Osteoblast (primary cell): ENCODE measurements at places on chromosomes 6 and 20. TPM values are rescaled to one million over a fixed set of nuclear protein-coding genes. Genes with fewer than 3 reads are reported as not detected.

GRCh38 chr20:51797357-51798025, 4.8 kb downstream of the SALL4 start:
- no peak overlapping the region for H3K27ac ChIP-seq
- no peak overlapping the region for H3K4me3 ChIP-seq
- H3K27me3 ChIP-seq = peaks cover 41% of the 10 kb centered on the region

Gene PLG
- 0.36 TPM in 1 of 2 replicates, not detected in the other for total RNA-seq

- H3K27me3 ChIP-seq = no peaks in the 10 kb centered on the region
- no peak for DNase-seq
- no peaks in the 10 kb centered on the region for H3K4me1 ChIP-seq
- H3K27ac ChIP-seq = no peak overlapping the region
- no peak overlapping the region for H3K4me3 ChIP-seq
Observed at GRCh38 chr6:136318676-136319075, 29.0 kb upstream of the BCLAF1 start.

- peak; percentile 46 for DNase-seq
- peak overlapping the region; percentile 20 for H3K4me3 ChIP-seq
- H3K36me3 ChIP-seq = no peaks in the 10 kb centered on the region
- H3K4me1 ChIP-seq = peaks cover 35% of the 10 kb centered on the region
- peak overlapping the region; percentile 95 for H3K27ac ChIP-seq
- H3K27me3 ChIP-seq = no peaks in the 10 kb centered on the region
Observed at GRCh38 chr6:144266091-144266649, 19.0 kb upstream of the UTRN start.

Gene SYTL3
- total RNA-seq = 1.5 and 2.2 TPM in 2 replicates

- H3K27ac ChIP-seq = no peak overlapping the region
- no peak for DNase-seq
- no peak overlapping the region for H3K4me3 ChIP-seq
- no peaks in the 10 kb centered on the region for H3K27me3 ChIP-seq
- H3K4me1 ChIP-seq = no peaks in the 10 kb centered on the region
Observed at GRCh38 chr6:145727817-145728388, 7.4 kb downstream of the EPM2A start.

DNA sequence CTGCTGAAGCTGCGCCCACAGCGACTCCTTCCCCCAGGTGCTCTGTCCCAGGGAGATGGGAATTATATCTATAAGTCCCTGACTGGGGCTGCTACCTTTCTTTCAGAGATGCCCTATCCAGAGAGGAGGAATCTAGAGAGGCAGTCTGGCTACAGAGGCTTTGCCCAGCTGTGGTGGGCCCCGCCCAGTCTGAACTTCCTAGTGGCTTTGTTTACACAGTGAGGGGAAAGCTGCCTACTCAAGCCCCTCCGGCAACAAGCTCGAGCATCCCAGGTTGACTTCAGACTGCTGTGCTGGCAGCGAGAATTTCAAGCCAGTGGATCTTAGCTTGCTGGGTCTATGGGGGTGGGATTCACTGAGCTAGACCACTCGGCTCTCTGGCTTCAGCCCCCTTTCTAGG, 152.5 kb upstream of the MAP3K7 start:
- H3K27ac ChIP-seq = no peak overlapping the region
- DNase-seq = no peak

- H3K36me3 ChIP-seq = no peaks in the 10 kb centered on the region
- H3K4me1 ChIP-seq = peaks cover 15% of the 10 kb centered on the region
- H3K4me3 ChIP-seq = no peak overlapping the region
Observed at GRCh38 chr6:137944793-137945498, 77.9 kb downstream of the TNFAIP3 start.

GRCh38 chr20:63911176-63911575, 16.2 kb downstream of the DNAJC5 start:
- no peak overlapping the region for H3K4me3 ChIP-seq
- peak; percentile 88 for DNase-seq
- H3K4me1 ChIP-seq = peaks cover 7% of the 10 kb centered on the region
- no peaks in the 10 kb centered on the region for H3K27me3 ChIP-seq
- peaks cover 7% of the 10 kb centered on the region for H3K36me3 ChIP-seq
- peak overlapping the region; percentile 51 for H3K27ac ChIP-seq

GRCh38 chr6:97572943-97573342, 289.9 kb upstream of the MMS22L start:
- no peak for DNase-seq
- no peaks in the 10 kb centered on the region for H3K4me1 ChIP-seq
- H3K4me3 ChIP-seq = no peak overlapping the region
- no peaks in the 10 kb centered on the region for H3K36me3 ChIP-seq
- no peak overlapping the region for H3K27ac ChIP-seq
- H3K27me3 ChIP-seq = no peaks in the 10 kb centered on the region
